DMS53 (cell line): ENCODE measurements at places on chromosomes 2 and 18.
A peak's percentile ranks its signal among the peaks of the same experiment; 100 is the strongest.

GRCh38 chr2:147173189-147173581 lies 671.6 kb upstream of the ACVR2A start:
- DNase-seq, result peak; percentile 7

DNA sequence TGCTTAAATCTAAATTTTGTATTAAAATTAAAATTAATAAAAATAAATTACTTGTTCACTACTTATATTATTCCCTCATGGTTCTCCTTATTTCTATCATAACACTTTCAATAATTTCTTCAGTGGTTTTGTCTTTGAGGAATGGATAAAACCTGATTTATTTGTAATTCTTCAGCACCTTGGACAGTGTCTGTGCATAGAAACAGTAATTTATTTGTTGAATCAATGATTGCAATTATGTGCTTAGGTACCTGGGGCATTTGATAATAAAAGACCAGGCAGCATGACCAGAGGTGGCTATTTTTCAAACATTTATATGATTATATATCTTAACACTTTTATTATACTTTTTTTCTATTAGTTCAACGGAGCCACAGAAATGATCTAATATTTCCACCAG lies 1062.7 kb downstream of the DSC3 start:
- no peak for DNase-seq

- no peak for DNase-seq
These were observed at the start of gene SERPINB2 for GRCh38 chr18:63887424-63887823. Gene SERPINB2, plus strand, starts transcription at chr18:63887705. Its CDS starts 3,740 bp downstream, at chr18:63891445.

- DNase-seq, result peak; percentile 28
These were observed 130.8 kb upstream of the HDAC4 start for GRCh38 chr2:239531456-239532241.

GRCh38 chr2:1741851-1742250 lies 2.5 kb downstream of the PXDN start:
- DNase-seq, result no peak

DNA sequence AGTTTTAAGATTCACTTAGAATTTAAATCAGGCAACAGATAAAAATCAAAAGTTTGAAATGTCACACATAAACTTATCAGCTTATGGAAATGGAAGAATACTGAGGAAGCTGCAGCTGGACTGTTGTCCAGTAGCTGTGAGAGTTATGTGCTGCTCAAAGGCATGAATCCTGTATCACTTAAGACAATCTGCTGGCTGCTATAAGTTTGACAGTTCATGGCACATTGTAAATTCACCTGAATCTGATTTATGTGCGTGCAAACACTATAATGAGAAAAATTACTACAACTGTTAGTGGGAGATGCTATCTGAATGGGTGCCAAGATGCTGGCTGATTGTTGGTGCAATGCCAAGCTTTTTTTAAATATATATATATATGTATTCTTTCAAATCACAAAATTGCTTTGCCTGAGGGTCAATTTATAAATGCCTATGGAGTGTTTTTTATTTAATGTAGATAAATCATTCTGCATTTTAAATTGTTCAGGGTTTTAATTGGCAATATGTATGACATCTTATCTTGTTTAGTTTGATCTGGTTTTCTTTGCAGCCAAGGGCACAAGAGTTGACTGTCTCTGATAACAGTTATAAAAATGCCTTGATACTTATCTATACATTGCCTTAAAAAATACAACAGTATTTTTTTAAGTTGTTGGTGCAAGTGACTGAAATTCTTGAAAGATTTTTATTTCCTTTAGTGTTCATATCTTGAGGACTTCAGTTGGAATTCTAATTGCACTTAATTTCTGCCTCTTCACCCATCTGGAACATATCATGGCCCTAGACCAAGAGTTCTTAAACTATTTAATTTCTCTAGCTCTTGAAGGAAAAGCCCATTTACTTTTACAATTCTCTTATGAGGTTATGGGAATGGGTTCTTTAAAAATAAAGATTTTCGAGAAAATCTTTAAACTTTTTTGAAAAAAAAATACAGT lies 48.7 kb downstream of the CAVIN2 start:
- DNase-seq, result no peak

DNA sequence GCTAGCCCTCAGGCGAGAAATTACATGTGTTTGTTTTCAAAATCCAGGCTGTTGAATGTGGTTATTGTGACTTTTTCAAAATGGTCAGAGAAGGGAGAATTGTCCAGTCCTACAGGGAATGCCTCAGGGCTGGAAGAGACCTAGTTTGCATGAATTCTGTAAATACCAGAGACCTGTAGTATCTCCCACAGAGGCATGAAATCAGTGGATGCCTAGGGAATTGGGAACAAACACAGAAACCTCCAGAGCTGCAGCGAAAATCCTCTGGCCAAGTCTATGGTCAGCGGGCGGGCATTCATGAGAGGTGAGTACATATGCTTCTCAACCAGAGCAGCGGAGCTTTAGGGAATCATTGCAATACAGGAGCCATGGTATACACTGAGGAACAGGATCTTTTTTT lies 1596.5 kb upstream of the NXPH2 start:
- DNase-seq, result no peak

DNA sequence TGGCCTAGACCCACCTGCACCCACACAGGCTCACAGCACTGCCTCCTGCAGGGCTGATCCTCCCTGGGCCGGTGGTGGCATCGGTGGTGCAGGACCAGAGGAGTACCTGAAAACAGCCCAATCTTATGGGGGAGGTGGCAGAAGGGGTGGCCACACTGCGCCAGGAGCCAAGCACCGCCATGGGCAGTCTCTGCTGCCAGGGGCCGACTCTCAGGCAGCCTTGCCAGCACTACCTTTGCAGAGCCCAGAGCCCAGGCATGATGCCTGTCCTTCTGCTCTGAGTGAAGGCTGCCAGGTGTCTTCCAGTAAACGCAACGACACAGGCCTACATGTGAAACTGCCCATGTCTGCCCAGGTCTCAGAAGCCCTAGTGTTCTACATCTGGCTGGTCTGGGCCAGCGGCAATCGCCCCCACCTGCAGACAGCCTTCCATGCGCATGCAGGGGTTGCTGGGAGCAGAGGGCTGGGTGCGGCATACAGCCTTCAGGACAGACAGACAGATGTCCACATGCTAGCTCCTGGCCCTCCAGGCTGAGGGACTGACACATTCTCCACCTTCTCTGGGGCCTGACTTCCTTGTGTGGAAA lies 6.8 kb downstream of the HS6ST1 start:
- peak; percentile 37 for DNase-seq

DNA sequence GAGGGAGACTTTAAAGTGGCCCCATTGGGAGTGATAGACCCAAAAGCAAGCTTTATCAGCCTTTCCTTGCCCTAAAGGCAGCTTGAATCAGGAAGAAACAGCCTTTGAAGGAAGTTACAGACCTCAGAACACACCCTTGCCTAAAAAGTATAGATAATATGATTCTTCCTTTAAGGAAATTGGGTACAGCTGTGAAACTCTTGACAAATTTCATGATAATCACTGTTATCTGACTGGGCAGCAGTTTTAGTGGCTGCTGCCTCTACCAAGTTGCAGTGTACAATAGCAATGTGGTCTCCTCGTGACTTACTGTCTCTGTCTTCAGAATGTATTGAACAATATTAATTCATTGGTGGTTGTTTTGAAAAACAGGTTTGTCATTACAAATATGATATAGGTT lies 16.7 kb downstream of the HOXD1 start:
- no peak for DNase-seq

DNA sequence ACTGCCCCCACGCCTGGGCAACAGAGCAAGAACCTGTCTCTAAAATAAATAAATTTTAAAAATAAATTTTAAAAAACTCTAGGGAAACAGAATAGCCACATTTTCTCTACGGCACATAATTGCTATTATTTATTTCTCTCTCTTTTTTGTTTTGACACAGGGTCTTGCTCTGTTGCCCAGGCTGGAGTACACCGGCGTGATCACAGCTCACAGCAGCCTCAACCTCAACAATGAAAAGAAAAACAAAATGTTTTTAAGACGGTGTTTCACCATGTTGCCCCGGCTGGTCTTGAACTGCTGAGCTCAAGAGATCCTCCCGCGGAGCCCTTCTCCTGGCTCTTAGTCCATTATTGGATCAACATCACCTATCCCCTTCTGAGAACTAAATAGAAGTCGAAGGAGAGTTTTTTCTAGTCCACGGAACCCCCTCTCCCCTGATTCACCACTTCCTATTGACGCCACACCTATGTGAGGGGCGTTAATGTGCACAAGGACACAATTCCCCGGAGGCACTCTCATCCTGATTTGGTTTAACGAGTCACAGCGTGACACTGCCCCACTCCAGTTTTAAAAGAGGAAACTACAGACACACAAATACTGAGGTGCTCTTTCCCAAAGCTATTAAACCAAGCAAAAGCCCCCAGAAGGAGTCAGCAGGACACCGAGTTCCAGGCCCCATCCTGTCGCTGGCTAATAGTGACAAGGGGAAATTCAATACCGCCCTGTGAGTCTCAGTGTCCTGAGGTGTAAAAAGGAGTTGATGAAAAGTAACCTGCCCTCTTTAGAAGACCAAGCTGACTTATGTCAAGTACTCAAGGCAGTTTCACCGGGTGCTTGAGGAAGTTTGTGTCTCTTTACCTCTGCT lies 1.1 kb downstream of the NPC1 start:
- DNase-seq, result peak; percentile 18

- DNase-seq, result no peak
These were observed 97.0 kb downstream of the CABLES1 start for GRCh38 chr18:23232331-23232730.

DNA sequence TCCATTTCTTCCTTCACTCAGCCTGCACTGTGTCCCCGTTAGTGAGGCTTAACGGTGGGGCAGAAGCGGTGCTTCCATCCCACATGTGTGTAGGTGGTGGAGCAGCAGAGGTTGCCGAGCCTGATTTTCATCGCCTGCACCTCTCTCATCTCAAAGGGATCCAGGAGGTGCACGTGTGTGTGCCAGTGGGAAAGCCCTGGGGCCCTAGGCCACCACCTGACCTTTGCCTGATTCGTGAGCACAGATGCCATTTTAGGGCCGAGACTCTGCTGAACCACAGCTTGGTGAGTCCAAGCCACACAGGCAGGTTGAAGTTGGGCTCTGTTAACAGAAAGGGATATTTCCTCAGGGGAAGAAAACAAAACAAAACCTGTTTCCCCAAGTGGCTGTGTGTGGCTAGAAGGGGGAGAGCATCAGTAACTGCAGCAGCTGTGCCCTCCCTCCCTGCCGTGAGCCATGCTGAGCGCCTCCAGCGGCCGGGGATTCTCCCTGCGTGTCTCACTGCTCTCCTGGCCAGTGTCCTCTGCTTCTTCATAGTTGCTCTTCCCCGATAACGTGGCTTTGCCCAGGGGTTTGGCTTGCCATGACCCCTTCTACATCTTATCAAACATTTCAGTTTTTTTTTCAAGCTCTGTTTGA lies 81.5 kb downstream of the MAPRE2 start:
- no peak for DNase-seq

DNA sequence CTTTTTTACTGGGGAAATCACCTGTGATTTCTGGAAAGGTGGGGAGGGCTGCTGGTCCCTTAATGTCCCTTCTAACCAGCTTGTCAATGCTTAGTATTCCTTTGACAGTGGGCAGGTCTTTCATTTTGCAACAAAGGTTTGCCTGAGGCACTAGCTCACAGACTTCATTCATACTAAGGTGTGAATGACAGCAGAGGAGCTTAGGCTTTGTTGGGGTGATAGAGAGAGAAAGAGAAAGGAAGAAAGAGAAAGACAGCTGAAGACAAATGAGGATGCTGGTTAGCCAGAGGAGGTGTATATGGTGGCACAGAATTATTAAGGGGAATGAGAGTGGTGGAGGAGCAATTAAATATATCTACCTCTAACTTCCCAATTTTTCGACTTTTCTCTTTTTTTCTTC lies 28.9 kb upstream of the GTF2A1L start:
- DNase-seq, result no peak
